ENCODE measurements at places on chromosomes 2 and 18.

- no peak for DNase-seq
Observed at GRCh38 chr2:144326825-144327224, 193.1 kb downstream of the ZEB2 start.

GRCh38 chr2:85438201-85439024, 19.9 kb downstream of the SH2D6 start:
- DNase-seq: no peak

- no peak for DNase-seq
Observed at GRCh38 chr2:119179202-119179601, 20.7 kb upstream of the C1QL2 start.

GRCh38 chr2:172416447-172417058, 10.8 kb upstream of the ITGA6 start:
- no peak for DNase-seq

DNA sequence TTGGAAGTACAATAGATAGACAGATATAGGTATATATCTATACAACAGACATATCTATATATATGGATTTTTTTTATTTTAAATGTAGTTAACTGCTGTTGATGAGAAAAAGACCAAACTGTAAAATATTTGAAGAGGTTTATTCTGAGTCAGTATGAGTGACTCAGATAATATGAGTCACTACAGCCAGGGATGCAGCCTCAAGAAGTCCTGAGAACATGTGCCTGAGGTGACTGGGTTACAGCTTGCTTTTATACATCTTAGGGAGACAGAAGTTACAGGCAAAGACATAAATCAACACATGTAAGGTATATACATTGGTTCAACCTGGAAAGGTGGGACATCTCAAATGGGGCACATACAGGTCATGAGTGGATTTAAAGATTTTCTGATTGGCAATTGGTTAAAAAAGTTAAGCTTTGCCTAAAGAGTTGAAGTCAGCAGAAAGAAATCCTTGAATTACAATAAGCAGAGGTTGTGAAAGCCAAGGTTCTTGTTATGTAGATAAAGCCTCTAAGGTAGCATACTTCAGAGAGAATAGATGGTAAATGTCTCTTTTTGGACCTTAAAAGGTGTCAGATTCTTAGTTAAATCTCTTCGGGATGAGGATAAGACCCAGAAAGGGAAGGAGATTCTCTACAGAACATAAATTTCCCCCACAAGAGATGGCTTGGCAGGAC, 149.9 kb downstream of the RBM43 start:
- DNase-seq: no peak

DNA sequence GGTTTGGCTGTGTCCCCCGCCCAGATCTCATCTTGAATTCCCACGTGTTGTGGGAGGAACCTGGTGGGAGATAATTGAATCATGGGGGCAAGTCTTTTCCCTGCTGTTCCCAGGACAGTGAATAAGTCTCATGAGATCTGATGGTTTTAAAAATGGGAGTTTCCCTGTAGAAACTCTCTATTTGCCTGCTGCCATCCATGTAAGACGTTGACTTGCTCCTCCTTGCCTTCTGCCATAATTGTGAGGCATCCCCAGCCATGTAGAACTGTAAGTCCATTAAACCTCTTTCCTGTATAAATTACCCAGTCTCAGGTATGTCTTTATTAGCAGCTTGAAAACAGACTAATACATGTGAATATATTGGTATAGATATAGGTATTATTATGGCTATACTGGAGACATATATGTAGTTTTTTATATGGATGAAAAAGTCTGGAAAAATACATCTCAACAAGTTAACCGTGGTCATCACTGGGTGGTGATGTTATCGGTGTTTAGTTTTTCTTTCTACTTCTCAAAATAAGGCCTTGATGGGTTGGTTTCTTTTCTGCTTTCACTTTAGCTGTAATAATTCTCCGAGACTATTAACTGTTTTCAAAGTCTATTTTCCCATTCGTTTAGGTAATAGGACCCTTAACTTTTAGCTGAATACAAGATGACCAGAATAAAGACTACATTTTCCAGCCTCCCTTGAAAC, 39.1 kb upstream of the NCOA1 start:
- DNase-seq: no peak

DNA sequence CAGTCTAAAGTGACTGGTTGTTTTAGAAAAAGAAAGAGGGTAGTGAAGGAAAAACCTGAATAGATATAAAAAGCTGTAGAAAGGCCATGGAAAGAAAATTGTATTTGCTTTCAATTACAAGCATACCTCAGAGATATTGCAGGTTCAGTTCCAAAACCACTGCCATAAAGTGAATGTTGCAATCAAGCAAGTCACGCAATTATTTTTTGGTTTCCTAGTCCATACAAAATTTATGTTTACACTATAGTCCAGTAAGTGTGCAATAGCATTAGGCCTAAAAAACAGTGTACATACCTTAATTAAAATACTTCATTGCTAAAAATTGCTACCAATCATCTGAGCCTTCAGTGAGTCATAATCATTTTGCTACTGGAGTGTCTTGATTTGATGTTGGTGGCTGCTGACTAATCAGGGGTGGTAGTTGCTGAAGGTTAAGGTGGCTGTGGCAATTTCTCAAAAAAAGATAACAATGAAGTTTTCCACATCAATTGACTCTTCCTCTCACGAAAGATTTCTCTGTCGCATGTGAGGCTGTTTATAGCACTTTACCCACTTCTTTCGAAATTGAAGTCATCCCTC, 2003.8 kb upstream of the PIK3C3 start:
- no peak for DNase-seq

GRCh38 chr18:8769509-8770095, 64.2 kb downstream of the MTCL1 start:
- DNase-seq: no peak

DNA sequence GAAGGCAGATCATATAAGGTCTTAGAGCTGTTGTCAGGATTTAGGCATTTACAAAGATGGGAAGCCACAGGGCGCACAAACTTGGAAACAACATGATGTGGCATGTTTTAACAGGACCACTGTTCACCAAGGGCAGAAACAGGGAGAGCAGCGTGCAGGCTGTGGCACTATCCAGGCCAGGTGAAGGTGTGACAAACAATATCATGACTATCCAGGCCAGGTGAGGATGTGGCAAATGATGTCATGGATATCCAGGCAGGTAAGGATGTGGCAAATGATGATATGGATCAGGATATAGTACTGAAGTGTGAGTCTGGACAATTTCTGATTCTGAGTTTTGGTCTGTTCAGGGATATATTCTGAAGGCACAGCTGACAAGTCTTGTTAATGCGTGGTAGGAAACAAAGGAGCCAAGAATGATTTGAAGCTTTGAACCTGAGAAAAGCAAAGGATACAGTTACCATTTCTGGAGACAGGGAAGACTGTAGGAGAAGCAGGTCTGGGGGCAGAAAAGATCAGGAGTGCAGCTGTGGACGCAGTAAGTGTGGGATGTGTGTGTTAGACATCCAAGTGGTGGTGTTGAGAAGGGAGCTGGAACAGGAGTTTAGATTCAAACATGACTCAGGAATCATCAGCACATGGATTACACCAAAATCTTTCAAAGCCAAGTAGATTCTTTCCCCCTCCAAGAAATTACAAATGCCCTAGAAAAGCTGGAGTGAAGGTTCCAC, 205.9 kb downstream of the TMEM163 start:
- DNase-seq: no peak

DNA sequence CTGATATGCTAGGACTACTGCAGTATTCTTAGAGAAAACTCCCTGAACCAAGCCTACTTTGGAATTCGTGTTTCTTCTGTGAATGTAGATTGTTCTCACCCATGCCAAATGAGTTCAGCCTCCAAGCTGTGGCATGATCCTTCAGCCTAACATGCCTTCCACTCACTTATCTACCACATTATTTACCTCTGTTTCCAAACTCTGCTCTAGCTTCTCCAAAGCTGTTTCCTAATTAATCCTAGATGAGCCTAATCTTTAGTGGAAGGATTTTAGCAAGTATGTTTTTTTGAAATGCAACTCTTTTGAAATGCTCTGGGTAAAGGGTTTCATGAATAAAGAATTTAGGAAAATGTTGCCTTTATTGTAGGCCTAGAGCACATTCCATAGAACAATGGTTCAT, 152.9 kb upstream of the MMADHC start:
- no peak for DNase-seq

DNA sequence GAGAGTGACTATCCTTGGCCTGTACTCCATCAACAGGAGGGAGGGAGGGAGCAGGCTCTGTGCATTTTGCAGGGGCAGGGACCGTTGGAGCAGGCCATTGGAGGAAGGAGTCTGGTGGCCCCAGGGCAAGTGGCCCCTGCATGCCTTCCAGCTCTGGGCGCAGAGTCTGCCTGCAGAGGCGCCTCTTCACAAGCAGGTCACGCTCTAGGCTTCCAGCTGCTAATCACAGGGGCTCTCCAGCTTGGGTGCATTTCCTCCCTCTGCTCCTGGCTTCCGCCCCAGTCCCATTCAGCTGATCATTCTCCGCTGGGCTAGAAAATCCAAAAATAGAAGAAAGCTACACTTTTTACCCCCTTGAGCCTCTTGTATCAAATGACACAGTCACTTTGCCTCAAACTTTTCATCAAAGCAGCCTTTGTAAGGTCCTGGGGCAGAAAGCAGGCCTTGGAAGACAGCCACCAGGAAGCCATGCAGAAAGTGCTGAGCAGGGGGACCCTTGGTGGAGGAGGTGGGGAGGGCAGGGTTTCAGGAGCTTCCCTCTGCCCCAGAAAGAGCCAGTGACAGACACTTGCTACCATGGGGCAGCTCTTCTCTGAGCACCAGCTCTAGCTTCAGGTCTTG, 11.3 kb downstream of the TMEM247 start:
- no peak for DNase-seq

DNA sequence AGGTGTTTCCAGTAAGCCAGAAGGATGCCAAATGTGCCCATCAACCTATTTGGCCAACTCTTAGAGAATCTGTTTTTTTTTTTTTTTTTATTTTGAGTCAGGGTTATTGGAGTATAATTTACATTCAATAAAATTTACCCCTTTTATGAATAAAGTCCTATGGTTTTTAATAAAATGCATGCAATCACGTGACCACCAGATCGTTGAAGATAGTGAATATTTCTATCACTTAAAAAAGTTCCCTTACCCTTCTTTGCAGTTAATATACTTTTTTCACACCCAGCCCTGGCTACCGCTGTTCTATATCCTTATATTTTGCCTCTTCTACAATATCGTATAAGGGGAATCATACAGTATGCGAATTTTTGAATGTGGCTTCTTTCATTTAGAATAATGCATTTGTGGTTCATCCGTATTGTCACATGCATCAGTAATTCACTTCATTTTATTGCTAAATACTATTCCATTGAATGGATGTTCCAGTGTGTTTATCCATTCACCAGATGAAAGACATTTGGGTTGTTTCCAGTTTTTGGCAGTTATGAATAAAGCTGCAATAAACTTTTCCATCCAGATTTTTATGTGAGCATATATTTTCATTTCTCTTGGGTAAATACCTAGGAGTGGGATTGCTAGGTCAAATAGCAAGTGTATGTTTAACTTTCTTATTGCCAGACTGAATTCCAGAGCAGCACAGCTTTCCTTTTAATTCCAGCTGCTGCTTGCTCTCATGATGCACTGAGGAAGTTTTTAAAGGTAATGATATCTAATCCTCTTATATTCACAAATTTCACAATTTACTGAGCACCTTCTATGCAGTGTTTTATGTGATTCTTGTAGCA, 156.3 kb upstream of the NT5C1B start:
- no peak for DNase-seq

- no peak for DNase-seq
Observed at GRCh38 chr2:231532756-231533035, 2.5 kb upstream of the NMUR1 start.

- no peak for DNase-seq
Observed at GRCh38 chr2:106175086-106175850, 18.8 kb downstream of the UXS1 start.

DNA sequence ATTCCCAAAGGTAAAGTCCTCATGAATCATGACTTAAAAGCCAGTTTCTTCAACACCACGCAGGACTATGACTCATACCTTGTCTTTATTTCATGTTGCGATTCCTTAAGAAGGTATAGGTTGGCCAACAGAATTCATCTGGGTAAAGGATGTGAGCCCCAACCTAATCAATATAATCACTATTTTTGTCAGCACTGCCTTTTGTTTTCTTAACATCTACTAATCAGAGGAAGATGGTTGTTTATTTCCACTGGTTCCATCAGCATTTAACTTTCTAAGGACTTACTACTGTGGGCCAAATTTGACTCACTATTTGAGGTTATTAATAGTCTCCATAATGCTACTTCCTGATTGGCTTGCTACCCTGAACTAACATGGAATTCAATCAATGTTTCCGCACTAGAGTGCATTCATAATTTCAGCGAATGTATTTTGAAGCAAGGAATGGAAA, 78.6 kb downstream of the SCG2 start:
- no peak for DNase-seq

DNA sequence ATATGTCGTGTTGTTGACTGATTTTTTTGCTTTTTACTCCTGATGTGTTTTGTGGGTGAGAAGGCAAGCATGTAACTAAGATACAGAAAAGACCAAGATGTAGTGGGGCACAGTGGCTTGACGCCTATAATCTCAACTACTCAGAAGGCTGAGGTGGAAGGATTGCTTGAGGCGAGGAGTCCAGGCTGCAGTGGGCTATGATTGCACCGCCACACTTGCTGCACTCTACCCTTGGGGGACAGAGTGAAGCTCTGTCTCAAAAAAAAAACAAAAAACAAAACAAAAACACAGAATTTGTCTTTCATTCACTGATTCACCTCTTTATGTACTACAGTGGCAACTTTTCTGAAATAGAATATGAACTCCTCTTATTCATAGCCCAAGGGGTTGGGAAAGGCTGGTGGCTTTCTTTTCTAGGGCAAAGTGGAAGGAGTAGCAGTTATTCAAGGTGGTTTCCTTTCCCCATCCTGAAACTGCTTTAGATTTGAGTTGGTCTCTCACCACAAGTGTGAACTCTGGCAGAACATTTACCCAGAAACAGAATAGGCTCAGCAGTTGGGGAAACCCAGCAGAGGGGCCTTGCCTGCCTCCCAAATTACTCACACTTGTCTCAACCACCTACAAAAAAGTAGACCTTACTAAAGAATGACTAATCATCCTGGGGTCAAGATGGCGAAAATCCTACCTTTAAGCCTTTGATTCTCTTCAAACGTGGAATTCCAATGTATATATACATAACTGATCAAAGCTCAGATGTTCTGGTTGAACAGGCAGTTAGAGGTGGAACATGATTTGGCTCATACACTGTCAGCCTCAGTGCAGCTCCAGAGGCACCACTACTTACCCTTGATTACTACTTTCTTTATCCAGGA, 6.5 kb downstream of the TANK start:
- DNase-seq: no peak

- no peak for DNase-seq
Observed at GRCh38 chr18:69703461-69703860, 244.2 kb downstream of the CD226 start.

DNA sequence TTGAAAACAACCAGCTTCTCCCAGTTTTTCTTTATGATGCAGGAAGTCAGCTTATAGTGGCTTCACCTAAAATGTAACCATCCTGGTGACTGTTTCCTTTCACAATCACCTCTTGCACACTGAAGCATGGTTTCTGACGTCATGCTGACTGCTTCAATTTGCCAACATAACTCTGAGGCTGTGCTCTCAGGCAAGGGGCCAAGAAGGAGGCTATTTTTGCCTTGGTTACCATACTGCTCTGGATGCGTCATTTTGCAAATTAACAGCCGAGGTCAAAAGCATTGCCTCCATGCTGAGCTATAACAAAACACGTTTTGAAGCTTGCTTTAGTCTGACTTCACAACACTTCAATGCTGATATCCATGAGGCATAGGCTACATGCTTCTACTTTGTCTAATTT, 397.8 kb downstream of the METTL4 start:
- DNase-seq: no peak

GRCh38 chr2:219595256-219595655, 2.4 kb upstream of the STK11IP start:
- no peak for DNase-seq

- DNase-seq: no peak
Observed at GRCh38 chr2:20566331-20566730, 84.6 kb downstream of the HS1BP3 start.

Measured in NCI-H1417 treated with DMSO at 0.1 percent for 48 hours (cell line).